Activated CD4-positive, alpha-beta memory T cell treated with anti-CD3 and anti-CD28 coated beads for 36 hours (primary cell): ENCODE measurements at places on chromosomes 13 and 19. TPM values are rescaled to one million over a fixed set of nuclear protein-coding genes. Genes with fewer than 3 reads are reported as not detected.

DNA sequence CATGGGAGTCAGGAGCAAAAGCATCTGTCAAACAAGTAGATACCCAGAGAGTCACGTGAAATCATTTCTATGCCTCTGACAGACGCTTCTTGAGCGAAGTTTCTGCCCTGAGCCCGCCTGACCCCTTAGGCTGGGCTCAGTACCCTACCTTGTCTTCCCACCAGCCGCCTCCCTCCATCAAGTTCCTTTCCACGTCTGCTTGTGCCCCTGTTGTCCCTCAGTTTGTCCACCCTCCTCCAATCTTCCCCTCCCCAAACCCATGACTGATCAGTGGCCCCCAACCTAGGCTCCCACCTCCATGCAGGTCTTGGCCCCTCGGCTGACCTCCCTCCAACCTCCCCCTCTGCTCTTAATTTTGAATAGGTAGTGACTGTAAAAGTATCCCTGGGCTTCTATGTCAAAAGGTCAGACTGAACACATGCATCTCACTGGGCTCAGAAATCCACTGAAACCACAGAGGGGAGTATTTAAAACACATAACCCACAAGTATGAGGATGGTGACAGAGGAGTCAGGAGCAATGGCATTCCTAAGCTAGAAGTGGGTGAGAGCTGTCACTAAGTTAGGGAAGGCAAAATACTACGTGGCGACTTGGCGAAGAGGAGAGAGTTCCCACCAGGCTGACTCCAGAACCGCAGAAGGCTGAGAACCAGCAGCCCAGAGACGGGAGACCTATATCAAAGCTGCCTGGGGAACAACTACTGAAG is 1.7 kb upstream of the ZNF446 start:
- H3K36me3 ChIP-seq, result peaks cover 15% of the 10 kb centered on the region
- peak overlapping the region; percentile 6 for H3K4me3 ChIP-seq
- H3K27me3 ChIP-seq, result no peaks in the 10 kb centered on the region

DNA sequence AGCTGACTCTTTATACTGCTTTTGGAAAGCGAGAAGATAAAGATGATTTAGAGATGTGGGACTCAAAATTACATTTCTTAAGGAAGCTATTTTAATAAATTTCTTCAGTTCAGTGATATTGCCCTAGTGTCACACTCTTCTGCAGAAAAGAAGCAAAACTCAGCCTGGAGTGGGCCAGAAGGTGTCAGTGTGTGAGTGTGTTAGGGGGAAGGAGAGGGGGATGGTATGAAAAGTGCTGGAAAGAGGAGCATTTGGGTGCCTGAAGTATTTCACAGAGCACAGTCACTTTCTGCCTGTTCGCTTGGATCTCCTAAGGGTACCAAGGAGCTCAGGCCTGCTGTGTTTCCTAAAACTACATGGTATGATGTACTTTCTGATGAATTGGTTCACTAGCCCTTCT is 84.5 kb upstream of the FRY start:
- DNase-seq, result no peak
- H3K36me3 ChIP-seq, result peaks cover 3% of the 10 kb centered on the region
- H3K27ac ChIP-seq, result no peak overlapping the region
- H3K27me3 ChIP-seq, result no peaks in the 10 kb centered on the region

- H3K36me3 ChIP-seq, result no peaks in the 10 kb centered on the region
- no peak overlapping the region for H3K4me3 ChIP-seq
- peaks cover 8% of the 10 kb centered on the region for H3K27me3 ChIP-seq
- no peaks in the 10 kb centered on the region for H3K4me1 ChIP-seq
- no peak overlapping the region for H3K27ac ChIP-seq
Observed at GRCh38 chr13:79225487-79226232, 180.4 kb downstream of the RBM26 start.

DNA sequence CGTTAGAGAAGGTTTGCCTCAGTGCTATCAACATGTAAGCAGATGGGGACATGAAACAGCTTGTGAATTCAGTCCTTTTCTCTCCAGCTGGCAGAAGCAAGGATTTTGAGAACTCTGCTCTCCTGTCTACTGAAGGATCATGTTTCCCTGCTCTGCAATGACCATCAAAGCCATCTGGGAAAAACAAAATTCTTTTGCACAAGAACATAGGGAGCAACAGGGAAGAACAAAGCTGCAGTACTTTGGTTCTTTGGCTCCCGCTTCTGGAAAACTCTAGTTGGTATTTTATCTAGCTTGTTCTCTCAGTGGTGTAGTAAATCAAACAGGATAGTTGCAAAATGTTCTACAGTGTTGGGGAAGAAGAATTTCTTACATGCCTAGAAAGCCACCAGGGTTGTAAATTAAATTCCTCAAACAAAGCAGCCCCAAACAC is 270.4 kb downstream of the ENOX1 start:
- H3K36me3 ChIP-seq, result no peaks in the 10 kb centered on the region
- H3K27ac ChIP-seq, result no peak overlapping the region
- no peaks in the 10 kb centered on the region for H3K4me1 ChIP-seq
- no peak for DNase-seq
- H3K27me3 ChIP-seq, result peaks cover 5% of the 10 kb centered on the region
- no peak overlapping the region for H3K4me3 ChIP-seq

GRCh38 chr19:35294859-35295791 is 3.2 kb downstream of the MAG start:
- DNase-seq, result no peak
- no peak overlapping the region for H3K27ac ChIP-seq
- peaks cover 4% of the 10 kb centered on the region for H3K4me1 ChIP-seq

- H3K27me3 ChIP-seq, result no peaks in the 10 kb centered on the region
- no peak for DNase-seq
- no peak overlapping the region for H3K4me3 ChIP-seq
- peaks cover 60% of the 10 kb centered on the region for H3K4me1 ChIP-seq
Observed at GRCh38 chr13:27160657-27161295, 10.8 kb downstream of the USP12 start.

- no peaks in the 10 kb centered on the region for H3K36me3 ChIP-seq
- H3K4me3 ChIP-seq, result no peak overlapping the region
- no peak for DNase-seq
- peaks cover 91% of the 10 kb centered on the region for H3K4me1 ChIP-seq
- no peaks in the 10 kb centered on the region for H3K27me3 ChIP-seq
Observed at GRCh38 chr19:18480006-18480691, 41.7 kb downstream of the ELL start.

DNA sequence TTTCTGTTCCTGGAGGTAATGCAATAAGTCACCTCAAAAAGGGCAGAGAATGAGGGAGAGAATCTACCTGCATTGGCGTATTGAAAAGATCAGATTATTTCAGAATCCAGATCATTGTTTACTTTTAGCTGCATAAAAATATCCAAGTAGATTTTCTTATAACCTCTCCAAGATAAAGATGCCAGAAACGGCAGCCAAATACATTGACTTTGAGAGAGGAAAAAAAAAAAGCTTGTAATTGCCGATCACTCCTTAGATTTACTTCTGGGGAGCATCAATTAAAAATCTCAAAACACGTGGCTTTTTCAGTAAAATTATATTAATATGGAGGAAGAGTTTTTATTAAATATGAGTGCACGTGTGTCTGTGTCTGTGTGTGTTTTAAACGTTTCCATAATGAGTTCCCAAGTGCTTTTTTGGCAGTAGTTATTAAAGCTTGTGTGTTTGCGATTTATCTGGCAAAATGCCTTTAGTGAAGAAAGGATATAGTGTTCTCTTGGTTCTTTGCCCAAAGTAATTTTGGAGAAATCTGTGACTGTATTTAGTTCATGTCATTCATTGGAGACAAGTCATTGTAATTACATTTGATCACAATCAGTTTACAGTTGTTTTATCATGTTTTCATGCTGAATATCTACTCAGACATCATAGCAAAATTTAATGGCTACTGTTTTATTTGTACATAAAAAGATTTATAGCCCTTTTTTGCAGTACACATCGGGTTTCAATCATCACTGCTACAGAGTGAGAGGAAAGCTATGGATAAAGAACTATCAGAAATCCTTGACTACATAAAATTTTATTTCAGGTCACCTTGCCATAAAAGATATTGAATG is 176.1 kb downstream of the TM9SF2 start:
- H3K27me3 ChIP-seq, result no peaks in the 10 kb centered on the region
- peaks cover 1% of the 10 kb centered on the region for H3K4me1 ChIP-seq
- H3K36me3 ChIP-seq, result no peaks in the 10 kb centered on the region

GRCh38 chr19:13060233-13060963 is 42.3 kb downstream of the LYL1 start:
- H3K4me1 ChIP-seq, result peaks cover 8% of the 10 kb centered on the region
- peak overlapping the region; percentile 70 for H3K4me3 ChIP-seq
- no peak for DNase-seq
- peaks cover 10% of the 10 kb centered on the region for H3K27me3 ChIP-seq

DNA sequence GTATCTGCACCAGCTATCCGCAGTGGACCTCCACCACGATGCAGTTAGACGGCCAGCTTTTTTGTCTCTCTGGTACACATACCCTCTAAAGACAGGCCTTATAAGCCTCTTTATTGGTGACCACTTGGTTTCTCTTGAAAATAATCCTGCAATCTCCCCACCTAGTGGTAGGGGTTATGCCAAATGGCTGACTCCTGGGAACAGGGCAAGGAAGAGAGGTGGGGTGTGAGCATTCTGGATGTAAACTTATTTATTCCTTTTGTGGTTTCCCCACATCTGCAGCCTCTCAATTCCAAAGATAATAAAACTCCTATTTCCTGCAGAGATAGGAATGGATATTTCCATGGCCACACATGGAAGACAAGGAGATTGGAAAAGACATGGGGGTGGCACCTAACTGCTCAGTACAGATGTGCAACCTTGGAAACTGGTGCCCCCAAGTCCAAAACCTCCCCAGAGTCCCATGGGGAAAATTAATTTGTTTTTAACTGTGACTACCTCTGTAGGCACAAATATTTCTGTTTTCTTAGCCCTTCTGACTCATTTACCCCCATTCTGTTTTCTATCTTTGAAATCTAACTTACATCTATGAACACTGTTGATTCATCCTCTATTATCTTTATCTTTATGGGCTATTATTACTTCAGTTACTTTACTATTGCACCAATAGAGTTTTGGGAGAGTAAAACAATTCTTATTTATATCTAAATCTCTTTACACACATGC is 112.7 kb upstream of the TSHZ3 start:
- no peaks in the 10 kb centered on the region for H3K4me1 ChIP-seq
- no peak for DNase-seq
- H3K36me3 ChIP-seq, result no peaks in the 10 kb centered on the region

DNA sequence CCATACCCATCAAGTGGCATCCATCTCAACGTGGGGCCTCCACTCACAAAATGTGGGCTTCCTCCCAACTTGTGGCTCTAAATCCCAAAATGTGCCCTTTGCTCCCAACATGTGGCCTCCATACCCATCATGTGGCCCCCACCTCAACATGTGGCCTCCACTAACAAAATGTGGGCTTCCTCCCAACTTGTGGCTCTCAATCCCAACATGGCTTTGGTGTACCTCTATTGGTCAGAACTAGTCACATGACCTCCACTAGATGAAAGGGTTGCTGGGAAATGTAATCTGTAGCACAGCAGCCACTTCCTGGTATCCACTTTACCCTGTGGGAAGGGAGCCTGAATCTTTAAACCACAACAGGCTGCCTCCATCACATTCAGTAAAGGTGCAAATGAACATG is 10.1 kb upstream of the ACER1 start:
- H3K36me3 ChIP-seq, result peaks cover 9% of the 10 kb centered on the region
- H3K4me1 ChIP-seq, result peaks cover 10% of the 10 kb centered on the region
- no peak overlapping the region for H3K4me3 ChIP-seq
- H3K27ac ChIP-seq, result no peak overlapping the region
- no peak for DNase-seq

DNA sequence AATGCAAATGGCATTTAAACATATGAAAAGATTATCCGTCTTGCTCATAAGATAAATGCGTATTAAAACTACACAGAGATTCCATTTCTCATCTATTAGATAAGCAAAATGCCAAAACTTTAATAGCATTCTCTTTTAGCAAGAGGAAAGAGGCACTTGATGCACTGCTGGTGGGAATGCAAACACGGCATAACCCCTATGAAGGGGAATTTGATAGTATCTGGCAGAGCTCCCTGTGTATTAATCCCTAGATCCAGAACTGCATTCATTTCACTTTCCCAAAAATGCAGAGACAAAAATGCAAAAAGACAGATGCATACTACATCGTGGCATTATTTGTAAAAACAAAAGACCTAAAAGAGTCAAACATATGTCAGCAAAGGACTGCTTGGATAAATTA is 193.6 kb upstream of the STARD13 start:
- no peak overlapping the region for H3K4me3 ChIP-seq
- no peak for DNase-seq
- no peaks in the 10 kb centered on the region for H3K4me1 ChIP-seq

DNA sequence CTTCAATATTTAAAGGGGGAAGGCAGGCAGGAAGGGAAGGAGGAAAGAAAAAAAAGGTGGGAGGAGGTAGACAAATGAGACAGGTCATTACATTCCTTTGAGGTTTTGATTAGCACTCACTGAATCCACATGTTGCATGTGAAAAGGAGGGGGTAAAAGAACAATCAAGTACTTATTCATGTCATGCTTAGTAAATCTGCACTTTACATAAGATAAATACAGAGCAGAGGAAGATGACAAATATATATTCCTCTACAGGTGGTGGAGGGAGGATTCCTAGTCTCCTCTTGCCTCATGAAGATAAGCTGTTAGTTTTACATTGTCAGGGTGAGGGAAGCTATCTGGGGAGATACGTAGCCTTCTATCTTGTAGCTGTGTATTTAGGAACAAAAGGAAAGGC is 1645.4 kb upstream of the SPRY2 start:
- H3K36me3 ChIP-seq, result no peaks in the 10 kb centered on the region
- no peak for DNase-seq
- no peak overlapping the region for H3K4me3 ChIP-seq
- no peaks in the 10 kb centered on the region for H3K4me1 ChIP-seq
- H3K27ac ChIP-seq, result no peak overlapping the region
- no peaks in the 10 kb centered on the region for H3K27me3 ChIP-seq

DNA sequence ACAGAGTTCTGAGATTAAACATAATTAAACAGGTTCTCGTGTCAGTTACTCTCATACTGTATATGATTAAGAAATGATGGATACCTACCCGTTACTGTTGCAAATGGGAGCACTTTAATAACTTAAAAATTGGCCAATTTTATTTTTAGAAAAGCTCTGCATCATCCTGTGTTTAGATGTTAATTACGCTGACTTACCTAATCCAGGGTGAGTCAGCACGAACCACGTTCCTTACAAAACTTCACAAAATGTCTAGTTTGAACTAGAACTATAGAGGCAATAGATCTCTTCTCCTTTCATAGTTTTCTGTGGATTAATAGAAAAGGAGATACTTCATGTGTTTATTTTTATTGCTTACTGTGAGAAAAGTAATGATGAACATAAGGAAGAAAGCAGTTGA is 363.9 kb downstream of the MYO16 start:
- H3K27ac ChIP-seq, result no peak overlapping the region
- H3K27me3 ChIP-seq, result no peaks in the 10 kb centered on the region
- H3K4me3 ChIP-seq, result no peak overlapping the region
- DNase-seq, result no peak

GRCh38 chr13:72043366-72043765 is 176.4 kb upstream of the DACH1 start:
- no peaks in the 10 kb centered on the region for H3K4me1 ChIP-seq
- no peak for DNase-seq
- no peaks in the 10 kb centered on the region for H3K36me3 ChIP-seq
- no peak overlapping the region for H3K4me3 ChIP-seq
- no peak overlapping the region for H3K27ac ChIP-seq
- H3K27me3 ChIP-seq, result no peaks in the 10 kb centered on the region

GRCh38 chr13:38012096-38012495 is 142.5 kb upstream of the TRPC4 start:
- H3K36me3 ChIP-seq, result no peaks in the 10 kb centered on the region
- no peaks in the 10 kb centered on the region for H3K4me1 ChIP-seq
- no peaks in the 10 kb centered on the region for H3K27me3 ChIP-seq
- no peak for DNase-seq

GRCh38 chr19:10502524-10503001 is 593 bp downstream of the KEAP1 start:
- H3K27ac ChIP-seq, result peak overlapping the region; percentile 84
- peaks cover 21% of the 10 kb centered on the region for H3K36me3 ChIP-seq
- peak; percentile 94 for DNase-seq

Gene LRRC8E
- total RNA-seq, result not detected

Gene ZNF91
- total RNA-seq, result 39.0 TPM

Gene ZIC5
- not detected for total RNA-seq

Gene TMEM190
- not detected for total RNA-seq

Gene ZSCAN1
- not detected for total RNA-seq
